ENCODE measurements at places on chromosomes 5 and 9.

- DNase-seq: no peak
Measured at GRCh38 chr9:125343518-125344275, 82.1 kb downstream of the GAPVD1 start.

GRCh38 chr9:134440636-134441226, 114.5 kb downstream of the RXRA start:
- no peak for DNase-seq

GRCh38 chr9:107193251-107193650, 89.8 kb upstream of the RAD23B start:
- DNase-seq: no peak

- DNase-seq: no peak
Measured at GRCh38 chr5:76688836-76689235, 27.1 kb upstream of the F2R start.

- DNase-seq: no peak
Measured at GRCh38 chr5:378301-378891, 56.9 kb downstream of the AHRR start.

DNA sequence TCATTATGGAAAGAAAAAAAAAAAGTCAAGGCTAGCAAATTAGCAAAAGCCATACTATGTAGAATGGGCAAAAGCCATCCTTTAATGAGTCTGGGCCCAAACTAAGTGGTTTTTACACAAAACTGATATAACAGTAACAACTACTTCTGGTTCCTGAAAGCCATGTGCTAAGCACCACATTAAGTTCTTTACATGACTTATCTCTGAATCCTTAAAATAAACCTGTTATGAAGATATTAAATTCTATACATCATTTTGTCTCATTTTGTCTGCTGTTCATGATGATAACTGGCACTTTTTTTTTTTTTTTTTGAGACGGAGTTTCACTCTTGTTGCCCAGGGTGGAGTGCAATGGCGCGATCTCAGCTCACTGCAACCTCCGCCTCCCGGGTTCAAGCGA, 5.0 kb downstream of the FNIP1 start:
- DNase-seq: no peak

- DNase-seq: no peak
Measured at GRCh38 chr5:127471211-127471610, 46.2 kb upstream of the PRRC1 start.

DNA sequence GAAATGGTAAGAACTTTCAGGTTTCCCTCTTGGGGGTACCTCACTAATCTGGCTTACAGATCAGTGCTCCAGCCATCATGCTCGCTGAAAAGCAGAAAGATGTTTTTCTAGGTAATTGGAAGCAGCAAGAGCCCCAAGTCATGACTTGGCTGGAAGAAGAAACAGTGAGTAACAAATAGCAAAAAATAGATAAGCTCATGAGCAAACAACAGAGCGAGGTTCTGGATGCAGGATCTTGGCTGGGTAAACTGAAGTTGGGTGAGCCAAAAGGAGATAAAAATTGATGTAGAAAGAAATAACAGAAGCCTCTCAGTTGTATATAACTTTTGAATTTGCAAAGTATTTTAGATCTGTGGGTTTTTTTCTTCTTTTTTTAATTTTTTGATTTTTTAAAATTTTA, 110.1 kb downstream of the INSYN2B start:
- no peak for DNase-seq

DNA sequence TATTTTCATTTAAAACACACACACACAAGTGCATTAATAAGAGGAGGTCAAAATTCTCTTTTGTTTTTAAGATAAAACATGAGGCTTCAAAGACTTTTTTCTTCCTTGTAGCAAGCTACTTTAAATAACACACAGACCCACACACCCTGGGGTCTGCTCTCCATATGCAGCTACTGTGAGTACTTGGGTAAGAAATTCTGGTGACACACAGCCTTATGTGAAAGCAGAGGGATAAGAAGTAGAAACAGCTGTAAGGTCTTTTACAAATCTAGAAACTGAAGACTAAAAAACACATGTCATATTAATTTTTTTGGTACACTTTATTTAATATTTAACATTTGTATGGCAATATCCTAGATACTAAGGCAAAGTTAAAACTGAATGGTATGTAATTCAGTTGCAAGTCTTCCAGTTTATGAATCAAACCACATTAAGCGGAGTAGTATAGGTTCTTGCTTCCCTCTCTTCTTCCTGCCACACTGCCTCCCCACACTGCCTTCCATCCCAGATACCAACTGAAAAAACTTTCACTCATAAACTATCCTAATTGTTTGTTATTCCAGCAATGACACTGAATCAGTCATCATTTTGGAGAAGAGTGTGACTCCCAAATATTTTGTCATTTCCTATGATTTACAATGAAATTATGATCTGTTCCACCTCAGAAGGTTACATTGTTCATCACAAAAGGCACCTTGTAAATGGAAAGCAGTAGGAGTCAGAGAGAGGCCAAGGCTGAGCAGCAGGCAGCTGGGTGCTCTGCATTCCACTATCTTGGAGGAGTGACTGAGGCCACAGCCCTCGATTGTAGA, 92.0 kb downstream of the PLCXD3 start:
- DNase-seq: no peak

GRCh38 chr5:58718269-58718978, 135.5 kb downstream of the RAB3C start:
- no peak for DNase-seq
